Liver (tissue), 10 donors: ENCODE measurements at places on chromosomes 1 and 21.
A peak's percentile ranks its signal among the peaks of the same experiment; 100 is the strongest.

GRCh38 chr1:25893116-25893515 is 13.1 kb downstream of the STMN1 start:
- no peak for DNase-seq

- DNase-seq, result no peak
Measured at GRCh38 chr1:44151332-44151731, 9.9 kb upstream of the KLF18 start.

DNA sequence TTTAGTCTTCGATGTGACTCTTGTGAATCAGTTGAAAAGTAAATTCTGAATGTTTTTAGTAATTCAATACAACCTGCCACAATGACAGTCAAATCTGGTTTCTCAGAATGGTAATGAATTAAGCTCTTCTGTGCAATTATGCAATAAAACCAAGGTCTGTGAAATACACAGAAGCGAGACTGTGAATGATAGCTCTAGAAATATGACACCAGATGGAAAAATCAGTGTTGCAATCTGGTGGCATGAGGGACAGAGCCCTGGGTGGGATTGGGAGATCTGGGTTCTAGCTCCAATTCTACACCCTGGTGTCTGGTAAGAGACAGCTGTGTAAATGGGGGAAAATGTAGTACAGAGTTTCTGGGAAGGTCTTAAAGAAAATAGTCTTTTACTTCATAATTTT is 586.4 kb upstream of the ZRANB2 start:
- no peak for DNase-seq

DNA sequence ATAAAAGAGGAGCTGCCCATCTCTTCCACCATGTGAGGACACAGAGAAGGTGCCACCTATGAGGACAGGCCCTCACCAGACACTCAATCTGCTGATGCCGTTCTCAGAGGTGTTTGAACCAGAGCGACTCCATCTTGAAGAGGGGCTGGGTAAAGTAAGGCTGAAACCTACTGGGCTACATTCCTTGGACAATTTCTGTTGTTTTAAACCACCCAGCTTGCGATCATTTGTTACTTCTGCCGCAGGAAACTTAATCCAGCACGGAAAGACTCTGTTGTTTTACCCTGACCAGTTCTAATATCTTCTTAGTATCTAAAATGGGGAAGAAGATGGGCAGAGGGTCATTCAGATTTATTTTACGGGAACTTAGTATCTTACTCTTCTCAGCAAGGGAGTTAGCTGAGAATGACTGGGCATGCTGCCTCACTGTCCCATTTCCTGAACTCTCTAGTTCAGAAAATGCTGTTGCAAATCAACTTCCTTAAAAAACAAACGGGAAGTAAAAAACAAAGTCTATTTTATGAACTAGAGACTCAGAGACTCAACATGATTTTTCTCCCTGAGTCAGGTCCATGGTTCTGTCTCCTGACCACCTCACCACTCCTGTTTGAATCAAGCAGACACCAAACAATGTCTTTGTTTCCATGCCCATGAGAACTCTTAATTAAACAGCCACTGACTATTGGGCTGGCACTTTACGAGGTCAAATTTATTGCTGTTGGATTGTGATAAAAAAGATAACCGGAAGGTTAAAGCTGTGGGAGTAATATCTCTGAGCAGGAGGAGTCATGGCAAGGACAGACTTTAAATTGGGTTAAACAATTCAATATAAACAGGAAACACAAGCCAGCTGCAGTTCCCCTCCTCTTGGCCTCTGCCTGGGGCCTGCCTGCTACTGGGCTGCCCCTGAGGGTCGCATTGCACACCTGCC is 23.8 kb upstream of the IFNAR1 start:
- DNase-seq, result no peak

GRCh38 chr1:49651136-49651535 is 372.6 kb downstream of the AGBL4 start:
- no peak for DNase-seq

DNA sequence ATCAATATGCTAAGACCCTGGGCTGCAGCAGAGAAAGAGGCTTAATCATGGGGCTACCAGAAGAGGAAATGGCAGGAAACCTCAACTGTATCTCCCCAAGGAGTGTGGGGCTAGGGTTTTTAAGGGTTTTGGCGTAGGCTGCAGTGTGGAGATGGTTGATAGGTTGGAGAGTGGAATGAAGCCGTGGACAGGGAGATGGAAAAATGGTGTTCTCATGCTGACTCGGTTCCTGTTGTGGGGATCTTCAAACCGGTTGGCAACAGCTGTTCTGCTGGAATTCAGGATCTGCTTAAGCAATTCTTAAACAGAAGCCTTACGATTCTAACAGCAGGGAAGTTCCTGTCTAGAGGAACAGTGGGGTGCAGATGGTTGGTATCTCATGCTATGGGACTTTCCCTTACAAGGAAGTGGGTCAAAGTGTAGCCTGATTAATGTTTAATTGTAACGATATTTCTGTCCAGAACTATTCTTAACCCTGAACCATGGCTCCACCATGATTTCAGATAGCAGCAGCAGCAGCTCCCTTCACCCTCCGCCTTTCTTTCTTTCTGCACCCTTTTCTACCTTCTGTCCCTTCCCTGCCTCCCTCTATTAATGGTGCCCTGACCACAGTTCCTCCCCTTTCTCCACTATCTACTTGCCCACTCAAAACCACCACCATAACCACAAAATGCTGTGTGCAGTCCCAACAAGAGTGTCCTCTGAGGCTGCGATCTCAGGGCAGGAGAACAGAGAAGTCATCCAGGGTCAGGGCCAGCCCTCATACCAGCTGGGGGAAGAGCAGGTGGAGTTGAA is 30.8 kb downstream of the RSPH1 start:
- DNase-seq, result no peak

DNA sequence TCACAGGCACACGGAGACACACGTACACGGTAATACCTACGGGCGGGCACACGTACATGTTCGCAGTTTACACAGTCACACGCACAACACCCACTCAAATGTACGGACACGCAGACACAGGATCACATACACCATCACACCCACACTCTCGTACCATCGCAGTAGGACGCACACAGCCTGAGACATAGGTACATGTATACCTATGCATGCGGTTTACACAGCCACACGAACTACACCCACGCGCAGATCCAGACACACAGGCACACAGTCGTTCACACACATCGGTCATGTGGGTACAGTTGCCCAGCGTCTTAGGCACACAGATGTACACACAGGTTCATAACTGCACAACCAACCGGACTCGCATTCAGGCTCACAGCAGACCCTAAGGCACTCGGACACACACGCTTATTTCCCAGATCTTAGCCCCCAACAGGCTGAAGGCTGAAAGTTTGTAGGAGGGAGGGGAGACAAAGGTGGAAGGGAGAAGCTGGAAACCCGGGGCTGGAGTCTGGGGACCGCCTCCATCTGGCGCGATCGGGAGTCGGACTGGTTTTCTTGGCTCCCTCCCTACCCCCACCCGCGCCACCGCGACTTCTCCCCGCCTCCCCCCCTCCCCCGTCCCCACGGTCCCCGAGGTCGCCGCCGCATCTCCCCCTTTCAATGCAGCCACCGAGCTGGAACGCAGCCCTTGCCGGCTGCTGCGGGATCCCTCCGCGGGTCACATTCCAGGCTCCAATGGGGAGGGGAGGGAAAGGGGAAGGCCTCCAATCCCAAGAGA is 51.9 kb upstream of the SYNC start:
- DNase-seq, result no peak

DNA sequence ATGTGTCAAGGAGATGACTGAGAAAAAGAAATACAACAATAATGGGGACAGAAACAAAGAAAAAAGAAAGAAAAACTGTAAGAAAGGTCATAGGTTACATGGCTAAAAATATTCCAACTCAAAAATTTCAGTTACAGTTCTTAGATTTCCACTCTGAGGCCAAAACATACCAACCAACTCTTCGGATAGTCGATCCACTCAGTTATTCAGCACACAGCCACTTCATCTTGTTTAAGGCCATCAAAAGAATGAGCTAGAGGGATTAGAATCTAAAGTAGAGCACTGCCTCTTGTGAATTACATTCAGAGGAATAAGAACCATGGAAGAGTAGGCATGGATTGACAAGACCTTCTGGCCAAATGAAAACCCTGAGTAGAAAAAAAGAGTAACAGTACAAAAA is 277.0 kb downstream of the MRPL39 start:
- no peak for DNase-seq

GRCh38 chr1:203676455-203676854 is 49.8 kb downstream of the ATP2B4 start:
- no peak for DNase-seq

- peak; percentile 48 for DNase-seq
Measured at GRCh38 chr21:42760951-42761751, 107.7 kb downstream of the PDE9A start.

DNA sequence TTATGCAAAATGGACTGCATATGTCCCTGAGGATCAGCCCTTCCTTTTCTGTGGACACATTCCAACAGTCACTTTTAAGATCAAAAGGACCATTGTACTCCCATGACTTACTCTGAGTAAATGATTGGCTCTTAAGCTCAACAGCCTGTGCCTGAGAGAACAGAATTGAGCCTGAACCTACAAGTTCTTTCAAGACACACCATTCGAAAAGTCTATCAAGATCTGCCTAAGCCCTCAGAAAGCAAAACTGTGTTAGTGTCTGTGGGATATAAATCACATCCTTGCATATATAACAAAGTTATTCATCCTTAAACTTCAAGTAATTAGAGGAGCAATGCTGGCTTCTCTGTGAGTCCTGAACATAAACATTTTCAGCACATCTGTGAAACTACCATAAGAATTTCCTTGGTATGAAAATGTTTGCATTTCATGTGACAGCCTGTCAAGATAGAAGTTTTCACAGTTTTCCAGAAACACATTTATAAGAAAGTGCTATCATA is 41.6 kb downstream of the PCNX2 start:
- DNase-seq, result no peak

GRCh38 chr1:150895618-150896017 is 8.7 kb downstream of the CTXND2 start:
- no peak for DNase-seq

- DNase-seq, result no peak
Measured at GRCh38 chr1:234603221-234604204, 6.5 kb downstream of the IRF2BP2 start.

GRCh38 chr21:31838586-31839355 is 34.0 kb upstream of the HUNK start:
- DNase-seq, result no peak

- no peak for DNase-seq
Measured at GRCh38 chr1:239997515-239998311, 94.0 kb upstream of the FMN2 start.

GRCh38 chr1:216923601-216924000 is 200.4 kb upstream of the ESRRG start:
- DNase-seq, result no peak

GRCh38 chr1:59917785-59918180 is 8.8 kb downstream of the CYP2J2 start:
- no peak for DNase-seq

DNA sequence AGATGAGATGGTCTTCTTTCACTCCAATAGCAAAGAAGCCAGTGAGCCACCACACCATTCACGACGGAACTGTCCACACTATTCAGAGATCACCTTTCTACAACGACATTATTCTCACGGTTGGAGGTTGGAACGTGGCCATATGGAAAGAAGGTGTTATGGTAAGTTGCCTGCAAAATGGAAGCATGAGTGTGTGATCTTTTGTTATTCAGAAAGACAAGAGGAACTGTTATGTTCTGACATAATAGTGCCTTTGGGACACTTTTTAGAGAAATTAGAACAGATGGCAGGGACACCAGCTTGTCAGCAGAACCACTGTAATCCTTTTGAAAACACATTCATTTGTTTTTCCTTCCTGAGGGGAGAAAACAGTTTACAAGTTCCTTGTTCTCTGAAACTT is 75.8 kb upstream of the MCOLN3 start:
- DNase-seq, result no peak

DNA sequence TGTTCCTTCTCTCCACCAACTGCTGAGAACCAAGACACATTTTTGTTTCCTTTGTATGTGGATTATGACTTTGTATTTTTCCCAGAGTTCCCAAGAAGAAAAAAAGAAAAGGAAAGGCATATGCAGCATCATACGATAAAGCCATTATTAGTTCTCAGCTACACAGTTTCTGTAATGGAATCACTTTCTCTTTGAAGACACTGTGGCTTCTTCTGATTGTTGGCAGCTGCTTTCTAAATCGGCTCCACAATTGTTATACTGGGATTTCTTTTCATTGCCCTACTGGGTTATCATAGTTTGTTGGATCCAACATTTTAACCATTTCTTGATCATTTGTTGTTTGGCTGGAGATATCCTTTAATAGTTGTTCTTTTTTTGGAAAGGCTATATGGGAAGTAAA is 89.5 kb upstream of the HIVEP3 start:
- no peak for DNase-seq

DNA sequence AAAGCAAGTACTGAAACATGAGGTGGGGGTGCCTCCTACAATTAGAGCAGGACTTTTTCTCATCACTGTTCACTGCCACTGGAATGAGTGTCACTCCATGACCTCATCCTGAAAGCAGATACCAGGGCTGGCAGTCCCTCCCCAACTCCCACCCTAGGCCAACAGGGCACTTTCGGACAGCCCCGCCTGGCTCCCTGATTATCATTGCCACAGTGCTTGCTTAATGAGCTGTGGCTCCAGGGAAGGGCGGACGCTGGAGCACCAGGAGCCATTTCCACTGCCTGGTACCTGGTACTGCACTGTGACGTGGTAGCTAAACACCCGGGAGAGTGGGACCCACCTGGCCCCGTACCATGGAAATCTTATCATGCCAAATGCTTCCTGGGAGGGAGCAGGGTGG is 22.3 kb downstream of the SLC9A1 start:
- no peak for DNase-seq

DNA sequence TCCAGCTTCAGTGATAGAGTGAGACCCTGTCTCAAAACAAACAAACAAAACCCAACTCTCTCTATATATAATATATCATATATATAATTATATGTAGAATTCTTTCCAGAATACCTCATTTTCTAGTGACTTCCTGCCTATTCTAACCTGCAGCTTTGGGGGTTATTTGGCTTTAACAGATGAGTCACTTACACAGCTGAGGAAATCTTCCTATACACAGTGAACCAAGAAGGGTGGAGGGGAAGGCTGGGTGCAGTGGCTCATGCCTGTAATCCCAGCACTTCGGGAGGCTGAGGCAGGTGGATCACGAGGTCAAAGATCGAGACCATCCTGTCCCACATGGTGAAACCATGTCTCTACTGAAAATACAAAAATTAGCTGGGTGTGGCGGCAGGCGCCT is 9.2 kb downstream of the RAB29 start:
- no peak for DNase-seq

DNA sequence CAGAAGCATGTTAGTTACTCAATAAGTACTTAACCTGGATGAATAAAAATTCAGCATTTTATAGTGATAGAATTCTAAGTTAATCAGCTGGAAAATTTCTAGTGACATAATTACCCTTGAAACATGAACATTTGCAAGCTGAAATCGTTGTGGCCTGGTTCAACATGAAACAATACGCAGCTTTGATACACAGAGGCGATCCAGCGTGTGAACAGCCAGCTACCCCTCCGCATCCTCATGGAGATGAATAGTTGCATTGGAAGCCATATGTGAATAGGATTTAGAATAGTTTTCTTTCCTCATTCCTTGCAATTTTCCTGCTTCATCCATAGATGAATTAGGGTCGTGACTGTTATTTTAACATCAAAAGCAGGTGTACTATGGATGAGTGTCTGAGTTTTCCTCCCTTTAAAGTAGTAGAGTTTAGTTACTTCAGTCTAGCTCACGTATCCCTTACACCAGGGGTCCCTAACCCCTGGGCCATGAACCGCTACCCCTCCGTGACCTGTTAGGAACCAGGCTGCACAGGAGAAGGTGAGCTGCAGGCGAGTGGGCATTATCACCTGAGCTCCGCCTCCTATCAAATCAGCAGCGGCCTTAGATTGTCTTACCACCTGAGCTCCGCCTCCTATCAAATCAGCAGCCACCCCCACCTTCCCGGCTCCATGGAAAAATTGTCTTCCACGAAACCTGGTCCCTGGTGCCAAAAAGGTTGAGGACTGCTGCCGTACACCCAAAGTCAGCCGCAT is 6.2 kb upstream of the TARBP1 start:
- no peak for DNase-seq
